Erythroblast (primary cell): ENCODE measurements at places on chromosomes 1 and 21.

GRCh38 chr1:44947774-44948311, 38.6 kb downstream of the EIF2B3 start:
- DNase-seq, result no peak

- DNase-seq, result peak; percentile 87
Measured at GRCh38 chr1:248872752-248873408, 14.0 kb upstream of the ZNF692 start.

- no peak for DNase-seq
Measured at GRCh38 chr1:60033066-60033465, 40.5 kb downstream of the C1orf87 start.

DNA sequence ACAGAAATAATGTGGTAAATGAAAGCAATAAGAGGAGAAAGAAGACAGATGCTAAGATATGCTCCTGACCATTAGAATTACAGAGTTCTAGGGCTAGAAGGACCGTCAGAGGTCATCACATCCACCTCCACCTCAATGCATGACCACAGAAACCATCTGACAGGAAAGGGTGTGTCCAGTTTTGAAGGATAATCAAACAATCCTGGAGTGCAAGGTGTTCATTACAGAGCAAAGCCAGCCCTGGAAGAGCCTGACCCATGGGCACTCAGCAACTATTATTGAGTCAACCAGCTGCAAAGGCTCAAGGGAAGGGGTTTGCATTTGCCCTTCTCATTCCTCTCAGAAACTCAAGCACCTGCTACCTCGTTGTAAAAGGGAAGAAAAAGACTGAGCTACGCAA, 46.4 kb downstream of the TOR1AIP2 start:
- no peak for DNase-seq

DNA sequence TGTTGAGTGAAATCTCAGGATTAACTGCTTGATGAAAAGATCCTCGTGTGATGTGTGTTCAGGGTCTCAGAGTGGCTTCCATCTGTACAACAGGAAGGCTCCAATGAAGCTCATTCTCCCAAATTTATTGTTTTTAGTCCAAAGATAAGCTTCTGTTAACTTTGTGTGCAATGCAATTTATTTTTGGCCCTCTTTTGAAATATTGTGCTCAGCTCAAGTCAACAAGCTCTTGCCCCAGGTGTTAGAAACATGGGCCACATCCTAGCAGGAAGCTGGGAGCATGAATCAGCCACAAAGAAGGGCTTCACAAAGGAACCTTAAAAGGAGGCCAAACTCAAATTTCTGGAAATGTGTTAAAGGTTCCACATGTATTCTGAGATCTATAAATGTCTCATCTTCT, 135.7 kb downstream of the PCP4 start:
- DNase-seq, result no peak

DNA sequence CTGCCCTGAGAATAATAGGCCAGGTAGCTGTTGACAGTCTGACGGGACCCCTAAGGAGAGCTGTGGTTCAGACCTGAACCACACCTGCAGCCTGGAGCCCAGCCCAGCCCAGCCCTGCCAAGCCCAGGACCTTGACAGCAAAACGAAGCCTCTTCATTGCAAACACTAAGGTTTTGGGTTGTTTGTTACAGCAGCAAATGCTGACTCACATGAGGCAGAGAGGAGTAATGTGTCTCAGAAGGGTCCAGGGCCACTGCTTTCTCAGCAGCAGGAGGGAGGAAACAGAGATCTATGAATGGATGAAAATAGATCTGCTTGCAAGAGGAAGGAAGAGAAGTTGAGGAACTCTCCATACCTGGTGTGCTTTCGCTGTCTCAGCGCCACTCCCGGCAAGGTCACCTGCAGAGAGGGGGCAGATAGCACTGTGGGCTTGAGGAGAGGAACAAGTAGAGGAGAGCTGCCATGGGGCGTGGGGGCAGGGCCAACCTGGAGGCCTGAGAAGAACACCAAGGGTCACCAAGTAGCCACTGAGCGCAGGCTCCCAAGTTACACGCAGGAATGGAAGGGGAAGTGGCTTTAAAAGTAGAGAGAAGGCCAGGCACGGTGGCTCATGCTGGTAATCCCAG, 127.2 kb downstream of the ZNF281 start:
- no peak for DNase-seq

GRCh38 chr1:66557157-66557556, 23.2 kb downstream of the SGIP1 start:
- no peak for DNase-seq
